WTC11 (cell line): ENCODE measurements at places on chromosomes 2 and 18. TPM values are rescaled to one million over a fixed set of nuclear protein-coding genes. Genes with fewer than 3 reads are reported as not detected.

Gene KRTCAP3
- total RNA-seq: 41.9 to 50.0 TPM (median 49.2 TPM) in 3 replicates

Gene BABAM2
- total RNA-seq: 16.5 to 21.5 TPM (median 21.0 TPM) in 3 replicates

Gene SETBP1
- 5.9 to 9.6 TPM (median 6.3 TPM) in 3 replicates for total RNA-seq

Gene SIGLEC15
- 0.30 to 0.48 TPM in 2 of 3 replicates, not detected in the other for total RNA-seq

Gene PCARE
- not detected in 3 replicates for total RNA-seq

Gene ANXA4
- 9.5 to 13.6 TPM (median 12.3 TPM) in 3 replicates for total RNA-seq

Gene VWA3B
- not detected in 3 replicates for total RNA-seq
